Left colon (tissue), 2 donors: ENCODE measurements at places on chromosomes 13 and 19. TPM values are rescaled to one million over a fixed set of nuclear protein-coding genes. Genes with fewer than 3 reads are reported as not detected.

GRCh38 chr19:43778651-43779050, 2.1 kb downstream of the KCNN4 start:
- DNase-seq: no peak

DNA sequence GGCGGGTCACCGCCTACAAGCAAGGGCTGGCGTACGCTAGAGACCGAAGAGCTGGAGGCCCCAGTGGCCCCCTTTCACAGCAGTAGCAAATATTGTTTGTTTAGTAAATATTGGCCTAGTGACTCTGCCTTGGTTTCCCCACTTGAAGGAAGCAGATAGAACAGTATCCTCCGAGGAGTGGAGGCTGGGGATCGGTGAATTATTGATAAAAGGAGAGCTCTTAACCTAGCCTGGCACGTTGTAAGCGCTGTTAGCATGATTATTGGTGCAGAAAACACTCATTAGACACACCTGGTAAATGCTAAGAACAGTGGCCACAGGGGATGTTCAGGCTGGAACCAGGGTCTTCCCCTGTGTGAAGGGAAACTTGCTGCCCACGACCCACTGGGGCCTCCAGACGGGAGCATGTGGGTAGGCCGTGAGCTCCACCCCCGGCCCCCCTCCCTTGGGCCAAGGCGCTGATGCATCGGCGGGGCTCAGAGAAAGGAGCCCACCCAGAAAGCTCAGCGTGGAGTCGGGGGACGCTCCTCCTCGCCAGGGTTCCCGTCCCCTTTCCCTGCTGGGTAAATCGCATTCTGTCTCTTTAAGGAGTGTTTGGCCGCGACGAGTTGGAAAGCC, 2.3 kb downstream of the IER2 start:
- no peak for DNase-seq

DNA sequence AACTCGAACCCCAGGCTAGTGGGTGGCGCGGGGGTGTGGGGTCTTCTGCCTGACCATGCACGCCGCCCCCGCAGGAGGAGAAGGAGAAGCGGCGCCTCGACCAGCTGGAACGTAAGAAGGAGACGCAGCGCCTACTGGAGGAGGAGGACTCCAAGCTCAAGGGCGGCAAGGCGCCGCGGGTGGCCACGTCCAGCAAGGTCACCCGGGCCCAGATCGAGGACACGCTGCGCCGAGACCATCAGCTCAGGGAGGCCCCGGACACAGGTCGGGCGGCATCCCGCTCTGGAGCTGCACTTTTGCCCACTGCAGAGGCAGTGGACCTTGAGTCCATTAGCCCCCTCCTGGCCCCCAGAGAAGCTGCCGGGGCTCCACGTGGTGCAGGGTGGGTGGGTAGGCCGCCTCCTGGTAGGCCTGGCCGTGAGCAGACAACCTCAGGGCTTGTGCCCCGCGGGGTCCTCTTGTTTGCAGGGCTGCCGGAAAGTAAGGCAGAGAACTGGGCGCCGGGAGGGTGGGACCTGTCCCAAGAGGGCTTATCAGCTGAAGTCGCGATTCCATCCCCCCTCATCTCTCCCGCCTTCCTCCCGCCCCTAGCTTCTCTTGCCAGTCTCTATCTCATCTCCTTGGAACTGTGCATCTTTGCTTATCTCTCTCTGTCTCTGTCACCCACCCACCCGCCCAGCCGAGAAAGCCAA, 9.9 kb downstream of the CCDC124 start:
- DNase-seq: no peak

- DNase-seq: no peak
Measured at GRCh38 chr13:26236296-26236695, 14.2 kb upstream of the RNF6 start.

- DNase-seq: no peak
Measured at GRCh38 chr19:51668216-51668615, 21.6 kb upstream of the SIGLEC14 start.

GRCh38 chr13:59641261-59641660, 522.5 kb downstream of the DIAPH3 start:
- DNase-seq: no peak

DNA sequence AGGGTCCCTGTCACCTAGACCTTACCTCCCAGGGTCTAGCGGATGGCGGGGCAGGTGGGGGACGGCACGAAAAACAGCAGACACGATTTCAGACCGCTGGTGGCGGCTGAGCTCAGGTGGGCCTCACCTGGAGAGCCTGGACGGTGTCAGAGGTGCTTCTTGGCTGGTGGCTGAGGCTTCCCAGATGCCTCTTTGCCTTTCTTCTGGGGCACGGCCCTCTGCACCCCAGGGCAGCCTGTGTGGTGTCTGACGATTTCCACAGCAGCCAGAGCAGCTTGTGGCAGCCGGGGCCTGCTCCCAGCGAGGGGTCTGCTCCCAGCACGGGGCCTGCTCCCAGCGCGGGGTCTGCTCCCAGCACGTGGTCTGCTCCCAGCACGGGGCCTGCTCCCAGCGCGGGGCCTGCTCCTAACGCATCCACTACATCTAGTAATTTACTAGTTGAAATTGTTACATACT, 66.7 kb downstream of the ATP11A start:
- no peak for DNase-seq

DNA sequence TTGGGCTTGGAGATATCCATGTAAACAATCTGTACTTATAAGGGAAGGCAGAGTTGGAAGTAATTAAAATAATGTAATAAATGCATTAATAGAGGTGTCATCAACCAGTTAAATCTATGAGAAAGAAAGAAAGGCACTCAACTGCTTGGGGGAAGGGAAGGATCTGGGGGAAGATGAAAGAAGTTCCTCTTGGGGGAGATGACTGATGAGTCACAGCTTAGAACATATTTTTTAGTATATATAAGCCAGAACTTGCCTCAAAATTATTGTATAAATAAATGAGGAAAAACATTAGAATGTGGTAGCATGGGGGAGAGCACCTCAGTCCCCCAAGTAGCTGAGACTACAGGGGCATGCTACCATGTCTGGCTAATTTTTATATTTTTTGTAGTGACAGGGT, 205.8 kb downstream of the GGACT start:
- DNase-seq: no peak

GRCh38 chr19:18478545-18479311, 40.8 kb upstream of the ISYNA1 start:
- DNase-seq: peak; percentile 55

DNA sequence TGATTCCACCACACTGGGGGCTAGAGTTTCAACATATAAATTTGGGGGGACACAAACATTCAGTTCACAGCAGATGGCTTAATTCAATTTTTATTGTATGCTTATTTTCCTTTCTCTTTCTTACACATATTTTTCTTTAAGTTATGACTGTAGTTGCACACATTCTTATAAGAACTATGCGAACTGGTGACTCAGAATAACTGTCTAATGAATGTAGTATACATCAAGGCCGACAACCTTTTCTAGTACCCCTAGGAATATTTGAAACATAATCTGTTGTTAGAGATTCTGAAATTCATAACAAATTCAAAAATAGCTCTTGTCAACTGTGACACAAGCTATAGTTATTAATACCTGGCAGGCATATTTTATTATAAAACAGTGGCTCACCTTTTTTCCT, 695.6 kb downstream of the PCDH9 start:
- DNase-seq: no peak

The ZNF69 gene
- total RNA-seq: 26.5 TPM
